ENCODE measurements at places on chromosomes 12 and 14.

DNA sequence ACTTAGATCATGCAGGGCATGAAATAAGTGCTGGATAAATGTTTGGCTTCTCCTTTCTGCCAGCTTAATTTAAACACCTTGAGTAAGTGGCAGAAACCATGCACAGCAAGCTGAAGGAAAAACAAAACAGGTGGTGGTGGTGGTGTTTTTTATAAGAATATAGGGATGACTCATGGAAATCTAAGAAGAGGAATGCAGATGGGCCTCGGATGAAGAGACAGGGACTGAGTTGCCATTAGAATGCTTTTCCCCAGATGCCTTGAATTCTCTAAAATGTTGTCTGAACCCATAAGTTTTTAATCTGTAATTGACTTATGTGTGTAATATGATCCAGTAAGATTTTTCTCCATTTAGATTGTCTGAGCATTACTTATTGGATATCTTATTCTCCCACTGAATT is 93.1 kb upstream of the ZDHHC17 start:
- no peak for DNase-seq

- no peak for DNase-seq
Measured at GRCh38 chr14:100855256-100855930, 29.5 kb downstream of the MEG3 start.

DNA sequence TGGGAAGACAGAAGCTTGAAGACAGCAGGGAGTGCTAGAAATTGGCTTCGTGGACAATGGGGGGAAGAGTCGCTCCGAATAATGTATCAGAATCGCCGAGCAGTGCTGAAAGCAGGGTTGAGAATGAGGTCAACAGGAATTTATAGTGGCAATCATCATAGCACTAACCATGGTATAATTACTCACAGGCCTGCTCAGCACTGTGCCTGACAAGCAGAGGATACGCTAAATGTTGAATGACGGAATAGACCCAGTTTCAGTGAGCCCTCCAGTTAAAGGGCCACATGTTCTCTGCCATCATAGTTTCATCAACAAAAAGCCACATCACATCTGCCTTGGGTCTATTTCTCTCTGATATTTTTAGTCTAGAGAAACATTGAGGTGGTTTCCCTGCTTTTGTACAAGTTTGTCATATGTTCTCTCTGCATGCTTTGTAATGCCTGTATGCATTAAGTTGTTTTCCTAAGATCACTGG is 130.3 kb upstream of the EGLN3 start:
- DNase-seq: no peak

DNA sequence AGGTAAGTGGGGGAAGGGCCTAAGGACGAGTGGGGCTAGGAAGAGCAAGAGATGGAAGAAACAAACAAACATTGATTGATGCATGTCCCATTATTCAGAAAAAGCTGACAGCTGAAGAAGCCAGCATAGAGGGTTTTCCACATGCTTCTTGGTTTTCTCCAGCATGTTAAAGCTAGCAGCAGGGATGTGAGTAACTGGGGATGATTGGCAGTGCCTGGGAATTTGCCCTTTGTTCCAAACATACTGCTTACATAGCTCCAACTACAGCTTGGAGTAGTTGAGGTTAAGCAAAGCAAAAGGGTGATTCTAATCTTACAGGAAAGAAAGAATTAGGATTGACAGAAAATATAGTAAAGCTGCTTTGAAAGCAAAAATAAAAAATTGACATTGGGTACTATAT is 68.0 kb upstream of the IFNG-AS1 start:
- no peak for DNase-seq

DNA sequence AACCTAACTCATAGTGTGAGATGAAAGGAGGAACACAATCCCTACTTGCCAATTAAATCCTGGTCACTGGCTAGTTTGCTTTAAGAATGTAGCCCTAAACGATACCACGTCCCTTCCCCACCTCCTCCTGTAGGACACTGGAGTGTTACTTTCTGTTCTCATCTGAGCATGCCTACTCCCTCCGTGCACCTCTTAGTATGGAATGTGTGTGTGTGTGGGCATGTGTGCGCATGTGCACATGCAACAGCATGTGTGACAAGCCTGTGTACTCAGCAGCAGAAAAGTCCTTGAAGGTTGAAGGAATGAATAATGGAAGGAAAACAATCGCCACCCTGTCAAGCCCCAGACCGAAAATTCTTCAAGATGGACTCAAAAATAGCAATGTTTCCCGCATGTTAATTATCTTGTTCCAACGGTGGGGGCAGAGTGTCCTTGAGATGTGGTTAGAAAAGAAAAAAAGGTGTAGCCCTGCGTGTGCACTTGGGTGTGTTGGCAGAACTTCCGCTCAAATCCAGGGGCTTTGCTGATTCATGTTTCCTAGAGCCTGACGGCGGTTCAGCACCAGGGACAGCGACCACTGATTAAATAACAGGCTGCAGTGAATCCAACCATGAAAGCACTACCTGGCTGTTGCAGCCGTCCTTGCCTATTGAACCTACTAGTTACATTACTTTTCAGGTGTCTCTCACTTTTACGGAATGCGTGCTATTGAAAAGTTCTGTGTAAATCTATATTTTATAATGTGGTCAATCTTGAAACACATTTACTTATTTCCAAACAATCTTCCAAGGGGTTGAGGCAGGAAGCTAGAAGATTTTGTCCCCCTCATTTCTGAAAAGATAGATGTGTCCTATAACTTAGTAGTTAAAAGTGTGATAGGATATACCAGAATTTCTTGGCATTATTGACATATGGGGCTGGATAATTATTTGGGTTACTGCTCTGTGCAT is 79.8 kb downstream of the SRRM4 start:
- DNase-seq: no peak

- no peak for DNase-seq
Measured at GRCh38 chr12:60616400-60616799, 1020.6 kb downstream of the SLC16A7 start.

DNA sequence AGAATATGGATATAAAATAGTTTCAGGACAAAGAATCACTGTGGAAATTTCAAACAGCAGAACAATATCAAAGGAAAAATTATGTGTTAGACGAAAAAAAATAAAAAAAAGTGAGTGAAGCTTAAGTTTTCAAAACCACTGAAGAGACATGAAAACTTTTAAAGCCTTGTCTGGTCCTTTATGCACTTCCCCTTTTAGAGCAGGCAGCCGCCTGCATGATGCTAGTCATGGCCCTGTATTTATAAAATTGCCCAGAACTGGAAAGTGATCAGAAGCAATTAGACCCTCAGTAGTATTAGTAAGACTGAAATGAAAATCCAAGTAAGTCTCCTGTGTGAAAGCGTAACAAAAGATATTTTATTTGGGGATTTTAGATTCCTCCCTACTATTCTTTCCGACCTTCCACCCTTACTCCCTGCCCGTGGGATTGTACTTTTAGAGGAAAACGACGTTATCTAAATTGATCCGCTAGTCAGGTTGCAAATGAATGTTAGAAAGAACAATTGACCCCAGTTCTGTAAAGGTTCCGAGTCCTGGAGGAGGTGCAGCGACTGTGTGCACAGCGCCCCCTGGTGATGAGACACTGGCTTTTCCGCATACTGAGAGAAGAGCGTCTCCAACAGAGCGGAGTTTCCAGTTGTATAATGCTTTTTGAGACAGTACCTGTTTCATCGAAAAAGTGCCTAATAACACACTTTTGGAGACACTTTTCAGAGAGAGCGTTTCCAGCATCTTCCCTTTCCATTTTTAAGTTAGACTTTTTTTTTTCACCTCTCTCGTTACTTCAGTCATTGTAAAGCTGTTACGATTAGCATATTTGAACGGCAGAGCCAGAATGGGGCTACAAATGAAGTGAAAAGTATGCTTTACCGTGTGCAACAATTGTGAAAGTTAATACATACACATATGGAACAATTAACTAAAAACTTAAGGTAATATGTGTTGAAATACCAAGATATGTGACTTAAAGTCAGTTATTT is 12.4 kb downstream of the MGST1 start:
- no peak for DNase-seq

DNA sequence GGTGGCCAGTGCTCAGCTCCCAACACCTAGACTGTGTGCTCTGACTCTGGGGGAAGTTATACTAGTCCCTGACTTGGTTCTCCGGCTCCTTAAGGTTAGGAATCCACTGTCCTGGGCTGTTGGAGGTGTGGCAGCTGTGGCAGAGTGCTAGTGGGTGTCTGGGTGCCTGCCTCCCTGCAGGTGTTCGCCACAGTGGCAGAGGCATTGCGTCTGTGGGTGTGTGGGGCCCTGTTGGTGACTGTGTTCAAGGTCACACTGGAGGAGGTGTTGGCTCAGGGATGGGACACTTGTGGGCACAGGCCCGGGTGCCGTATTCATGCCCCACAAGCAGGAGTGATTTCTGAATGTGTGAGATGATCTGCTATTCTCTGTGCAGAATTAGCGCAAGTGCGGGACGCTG is 467.4 kb downstream of the TMEM121 start:
- no peak for DNase-seq

DNA sequence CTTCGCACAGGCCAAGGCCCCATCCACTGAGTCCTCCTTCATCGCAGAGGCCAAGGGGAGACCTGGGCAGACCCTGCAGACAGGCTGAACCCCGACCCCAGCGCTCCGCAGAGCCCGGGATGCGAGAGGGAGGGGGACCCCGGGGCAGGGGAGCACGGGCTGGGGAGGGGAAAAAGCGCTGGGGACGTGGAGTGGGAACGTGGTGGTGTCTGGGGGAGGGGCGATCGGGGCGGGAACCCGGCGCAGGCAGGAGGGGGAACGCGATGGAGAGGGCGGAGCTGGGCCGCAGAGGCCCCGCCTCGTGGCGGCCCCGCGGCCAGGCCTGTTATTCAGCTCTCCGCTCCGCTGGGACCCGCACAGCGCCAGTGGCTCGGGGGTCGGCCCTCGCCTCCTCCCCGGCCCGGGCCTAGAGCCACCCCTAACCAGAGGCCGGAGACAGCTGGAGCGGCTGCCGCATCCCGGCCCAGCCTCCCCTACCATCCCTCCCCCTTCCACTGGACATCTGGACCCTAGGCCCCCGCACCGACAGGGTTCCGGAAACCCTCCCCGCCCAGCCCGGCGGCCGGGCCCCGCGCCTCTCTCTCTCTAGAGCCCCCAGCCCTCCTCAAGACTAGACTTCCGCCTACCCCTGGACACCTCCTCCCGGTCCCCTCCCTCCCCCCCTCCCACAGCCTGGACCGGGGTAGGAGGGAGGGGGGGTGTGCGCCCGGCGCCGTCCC is at the start of gene ARHGEF25:
TSS of gene ARHGEF25 (plus strand) at position 328 of the 719 bp plus-strand sequence. CDS start 460 bp downstream, outside the sequence.
- no peak for DNase-seq

DNA sequence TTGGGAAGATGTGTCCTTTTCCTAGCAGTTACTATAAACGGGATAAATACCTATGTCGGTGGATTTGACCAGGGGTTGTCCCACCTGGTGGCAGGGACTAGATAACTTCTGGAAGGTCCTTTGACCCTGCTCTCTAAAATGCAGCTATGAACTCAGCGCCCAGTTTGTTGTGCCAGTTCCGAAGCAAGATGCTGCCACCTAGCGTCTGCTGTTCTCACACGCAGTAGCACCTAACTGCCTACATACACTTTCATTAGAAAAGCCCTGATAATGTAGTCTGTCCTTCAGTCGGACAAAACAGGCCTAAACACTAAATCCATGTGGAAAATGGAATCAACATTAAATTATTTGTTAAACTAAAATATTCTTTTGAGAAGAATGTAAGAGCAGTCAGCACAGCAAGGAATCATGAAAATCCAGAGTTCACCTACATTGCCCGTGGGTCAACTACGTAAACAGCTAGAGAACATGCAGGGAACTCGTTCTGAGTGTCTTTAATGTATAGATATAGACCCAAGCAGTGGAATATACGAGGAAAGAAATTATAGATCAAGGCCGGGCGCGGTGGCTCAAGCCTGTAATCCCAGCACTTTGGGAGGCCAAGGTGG is 51.1 kb upstream of the CRACR2A start:
- DNase-seq: peak; percentile 33

DNA sequence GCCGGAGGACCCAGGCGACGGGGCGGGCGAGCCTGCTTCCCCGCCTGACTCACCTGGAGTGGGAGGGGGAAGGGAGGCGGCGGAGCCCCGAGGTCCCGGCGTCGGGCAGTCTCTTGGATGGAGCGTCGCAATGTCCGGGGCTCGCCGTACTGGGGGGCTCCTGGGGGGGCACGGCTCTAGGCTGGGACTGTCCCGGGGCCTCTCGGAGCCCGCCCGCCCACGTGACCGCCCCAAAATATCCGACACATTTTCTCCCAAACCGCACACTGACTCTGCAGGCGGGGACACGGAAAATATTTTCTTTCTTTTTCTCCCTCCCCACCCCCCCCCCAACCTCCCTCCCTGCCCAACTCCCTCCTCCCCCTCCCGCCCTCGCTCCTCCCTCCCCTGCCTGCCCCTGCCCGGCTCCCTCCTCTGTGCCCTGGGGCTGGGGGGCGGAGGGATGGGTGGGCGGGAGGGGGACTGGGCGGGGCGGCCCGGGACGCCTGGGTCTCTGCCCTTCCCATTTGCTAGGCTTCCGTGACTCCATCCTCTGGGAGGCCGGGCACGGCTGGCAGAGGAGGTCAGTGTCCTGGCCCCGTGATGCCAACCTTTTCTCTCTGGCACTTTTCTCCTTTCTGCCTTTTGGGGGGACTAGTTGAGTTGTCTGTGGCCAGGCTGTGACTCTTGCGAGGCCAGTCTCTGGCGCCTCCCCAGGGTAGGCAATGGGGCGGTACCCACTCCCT is at the start of gene RARG:
TSS of gene RARG (minus strand) at position 289 of the 725 bp plus-strand sequence. CDS start 4,664 bp downstream, outside the sequence.
- DNase-seq: no peak

DNA sequence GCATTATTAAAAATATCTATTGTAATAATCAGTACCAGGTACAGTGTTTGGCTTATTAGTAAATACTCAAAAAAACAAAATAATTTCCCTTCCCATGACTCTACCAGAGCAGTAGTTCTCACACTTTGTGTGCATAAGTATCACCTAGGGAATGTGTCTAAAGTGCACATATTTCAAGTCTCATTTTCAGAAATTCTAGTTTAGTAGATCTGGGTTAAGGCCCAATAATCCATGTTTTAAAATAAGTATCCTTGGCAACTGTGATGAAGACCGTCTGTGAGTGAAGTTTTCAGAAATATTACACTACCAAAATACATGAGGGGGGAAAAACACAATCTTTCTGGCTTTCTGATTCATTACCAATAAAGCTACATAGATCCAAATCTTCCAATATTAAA is 237.6 kb downstream of the SLC2A13 start:
- DNase-seq: no peak

GRCh38 chr12:96117460-96117859 is 76.7 kb upstream of the ELK3 start:
- DNase-seq: no peak

- no peak for DNase-seq
Measured at GRCh38 chr14:72332871-72333270, 400.6 kb downstream of the RGS6 start.

GRCh38 chr12:75977590-75977951 is 54.0 kb downstream of the PHLDA1 start:
- no peak for DNase-seq
